ENCODE measurements at places on chromosomes 4 and X.

- DNase-seq: peak; percentile 70
Measured at GRCh38 chr4:77433418-77433733, 172.2 kb upstream of the CXCL13 start.

DNA sequence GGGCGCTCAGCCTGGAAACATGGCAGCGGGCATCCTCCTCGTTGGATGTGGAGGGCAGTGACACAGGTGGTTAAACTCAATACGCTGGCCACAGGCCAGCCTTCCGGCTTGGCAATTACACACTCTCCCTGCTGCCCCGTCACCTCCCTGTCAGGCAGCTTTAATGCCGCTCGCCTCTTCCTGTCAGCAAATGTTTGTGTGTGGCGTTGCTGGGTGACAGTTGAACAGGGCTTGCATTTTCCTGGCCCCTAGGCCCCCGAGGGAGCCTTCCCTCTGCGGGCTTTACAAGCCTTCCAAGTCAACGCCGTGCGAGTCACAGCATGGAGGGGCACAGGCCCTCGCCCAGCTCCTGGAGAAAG, 620.0 kb downstream of the BCOR start:
- no peak for DNase-seq

DNA sequence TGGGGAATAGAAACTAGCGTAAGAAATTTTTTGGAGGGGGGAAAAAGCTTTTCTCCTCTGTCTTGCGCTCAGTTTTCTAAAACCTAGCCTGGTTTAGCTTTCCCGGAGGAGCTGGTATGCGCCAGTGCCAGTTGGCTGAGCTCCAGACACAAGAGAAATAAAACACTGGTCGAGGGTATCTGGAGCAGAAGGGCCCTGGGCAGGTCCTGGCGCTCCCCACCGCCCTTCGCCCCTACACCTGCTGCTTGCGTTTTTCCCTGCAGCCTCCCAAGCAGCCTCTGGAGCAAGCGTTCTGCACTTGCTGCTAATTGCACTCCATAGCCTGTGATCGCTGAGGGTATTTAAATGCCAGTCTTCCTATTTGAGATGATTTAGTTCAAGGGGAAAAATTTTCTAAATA, 816 bp downstream of the EREG start:
- DNase-seq: no peak

DNA sequence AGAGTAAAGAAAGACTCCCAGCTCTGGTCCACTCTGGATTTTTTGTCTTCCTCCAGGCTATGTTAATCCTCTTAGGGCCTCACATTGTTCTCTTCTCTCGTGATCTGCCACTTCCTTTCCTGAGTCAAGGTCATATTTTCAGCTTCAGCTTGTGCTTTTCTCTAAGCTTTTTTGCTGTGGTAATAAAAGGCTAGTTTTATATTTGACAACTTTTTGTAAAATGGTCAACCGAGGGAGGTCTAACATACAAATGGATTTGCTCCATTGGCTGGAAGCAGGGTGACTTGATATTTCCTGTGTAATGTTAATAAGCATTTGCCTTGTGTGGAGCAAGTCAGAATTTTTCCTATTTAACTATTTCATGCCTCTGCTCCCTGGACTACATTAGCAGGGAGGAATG, 239.7 kb downstream of the RAB28 start:
- DNase-seq: no peak

GRCh38 chr4:67678612-67679011, 22.3 kb downstream of the UBA6 start:
- no peak for DNase-seq

DNA sequence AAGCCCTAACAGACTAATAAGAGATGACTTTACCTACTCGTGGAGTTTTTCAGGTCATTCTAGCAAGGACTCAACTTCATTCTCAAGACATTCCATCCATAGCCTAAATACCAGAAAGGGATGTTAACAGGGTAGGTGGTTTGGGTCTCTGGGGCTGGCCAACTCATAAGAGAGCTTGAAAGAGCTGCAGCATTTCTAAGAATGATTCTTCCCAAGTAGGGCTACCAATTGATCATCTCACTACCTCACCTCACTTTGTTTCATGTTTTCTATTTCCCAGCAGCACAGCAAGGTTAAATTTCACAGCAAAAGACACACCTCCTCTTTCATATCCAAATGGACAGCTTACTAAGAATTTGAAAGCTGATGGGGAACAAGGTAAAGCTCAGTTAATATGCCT, 614.8 kb upstream of the DIPK2B start:
- no peak for DNase-seq

- DNase-seq: no peak
Measured at GRCh38 chrX:36961590-36961989, 46.6 kb upstream of the FAM47C start.

DNA sequence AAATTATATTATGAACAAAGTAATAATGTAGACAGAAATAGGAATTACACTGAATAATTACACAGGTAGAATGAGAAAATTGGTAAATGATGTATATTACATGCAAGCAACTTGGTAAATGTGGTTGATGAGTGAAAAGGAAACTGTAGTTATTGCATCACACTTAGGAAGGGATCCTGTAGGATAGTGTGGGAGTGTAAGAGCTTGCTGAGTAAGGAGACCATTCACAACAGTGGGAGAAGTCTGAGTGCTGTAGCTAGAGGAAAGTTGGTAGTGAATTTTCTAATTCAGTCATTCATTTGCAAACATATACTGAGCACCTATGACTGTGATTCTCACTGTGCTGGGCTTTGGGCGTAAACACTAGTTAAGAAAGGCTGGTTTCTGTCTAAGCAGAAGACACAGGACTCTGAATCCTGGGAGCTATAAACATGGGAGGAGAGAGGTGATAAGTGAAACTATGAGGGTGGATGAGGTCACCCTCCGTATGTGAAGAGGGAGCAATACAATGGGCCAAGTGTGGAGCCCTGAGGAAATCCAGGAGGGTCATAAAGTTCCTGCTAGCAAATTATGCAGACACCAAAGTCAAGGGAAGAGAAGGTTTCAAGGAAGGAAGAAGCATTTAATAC, 14.2 kb upstream of the CPE start:
- DNase-seq: peak; percentile 35

- DNase-seq: no peak
Measured at GRCh38 chrX:119942173-119942819, 1.3 kb downstream of the NKAP start.
